Upper lobe of right lung (tissue), 1 donor: ENCODE measurements at places on chromosomes 16 and 17. TPM values are rescaled to one million over a fixed set of nuclear protein-coding genes. Genes with fewer than 3 reads are reported as not detected.

The TMEM100 gene
- total RNA-seq, result 279 TPM

The ANTKMT gene
- total RNA-seq, result 30.5 TPM

The MCRIP1 gene
- total RNA-seq, result 72.8 TPM

The VPS25 gene
- 42.3 TPM for total RNA-seq

The SALL1 gene
- not detected for total RNA-seq

The LGALS9B gene
- total RNA-seq, result not detected

The TEKT1 gene
- not detected for total RNA-seq

The COX11 gene
- total RNA-seq, result 34.9 TPM

The NTN3 gene
- total RNA-seq, result not detected

The BCO1 gene
- 0.75 TPM for total RNA-seq

The MRM3 gene
- 12.1 TPM for total RNA-seq

The CDIP1 gene
- total RNA-seq, result 23.8 TPM

The PRSS8 gene
- total RNA-seq, result 103 TPM

The IFI35 gene
- 47.7 TPM for total RNA-seq

The ABCA3 gene
- 598 TPM for total RNA-seq

The ZP2 gene
- total RNA-seq, result 0.67 TPM
